ENCODE measurements at places on chromosomes 2 and 18.

DNA sequence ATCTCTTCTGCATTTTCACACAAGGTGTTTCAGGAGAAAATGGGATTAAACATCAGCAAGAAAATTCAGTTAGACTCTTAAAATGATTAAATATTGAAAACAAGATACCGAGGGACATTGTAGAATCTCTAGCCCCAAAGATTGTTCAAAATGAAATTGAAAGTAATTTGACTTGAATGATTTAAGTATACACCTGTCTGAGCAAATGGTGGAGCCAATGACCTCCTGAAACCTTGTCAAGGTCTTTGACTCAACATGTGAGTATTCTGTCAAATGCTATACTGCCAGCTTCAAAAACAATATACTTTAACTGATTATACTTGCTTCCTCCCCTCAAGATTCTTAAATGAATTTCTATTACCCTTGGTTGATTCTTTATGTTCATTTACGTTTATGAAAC, 411.0 kb downstream of the DCC start:
- DNase-seq = no peak

DNA sequence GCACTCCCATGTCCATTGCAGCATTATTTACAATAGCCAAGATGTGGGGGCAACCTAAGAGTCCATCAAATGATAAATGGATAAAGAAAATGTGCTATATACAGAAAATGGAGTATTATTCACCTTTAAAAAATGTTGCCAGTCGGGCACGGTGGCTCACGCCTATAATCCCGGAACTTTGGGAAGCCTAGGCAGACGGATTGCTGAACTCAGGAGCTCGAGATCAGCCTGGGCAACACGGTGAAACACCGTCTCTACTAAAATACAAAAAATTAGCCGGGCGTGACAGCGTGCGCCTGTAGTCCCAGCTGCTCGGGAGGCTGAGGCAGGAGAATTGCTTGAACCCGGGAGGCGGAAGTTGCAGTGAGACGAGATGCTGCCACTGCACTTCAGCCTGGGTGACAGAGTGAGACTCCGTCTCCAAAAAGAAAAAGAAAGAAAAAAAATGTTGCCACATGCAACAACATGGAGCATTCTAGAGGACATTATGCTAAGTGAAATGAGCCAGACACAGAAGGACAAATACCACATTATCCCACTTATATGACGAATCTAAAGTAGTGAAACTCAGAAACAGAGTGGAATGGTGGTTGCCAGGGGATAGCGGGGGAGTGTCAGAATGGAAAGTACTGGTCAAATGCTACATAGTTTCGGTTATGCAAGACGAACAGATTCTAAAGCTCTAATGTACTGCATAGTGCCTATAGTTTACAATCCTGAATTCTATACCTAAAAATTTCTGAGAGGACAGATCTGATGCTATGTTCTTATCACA, 1385.6 kb upstream of the TMEFF2 start:
- no peak for DNase-seq

- no peak for DNase-seq
Observed at GRCh38 chr2:190867212-190867611, 13.4 kb upstream of the GLS start.

DNA sequence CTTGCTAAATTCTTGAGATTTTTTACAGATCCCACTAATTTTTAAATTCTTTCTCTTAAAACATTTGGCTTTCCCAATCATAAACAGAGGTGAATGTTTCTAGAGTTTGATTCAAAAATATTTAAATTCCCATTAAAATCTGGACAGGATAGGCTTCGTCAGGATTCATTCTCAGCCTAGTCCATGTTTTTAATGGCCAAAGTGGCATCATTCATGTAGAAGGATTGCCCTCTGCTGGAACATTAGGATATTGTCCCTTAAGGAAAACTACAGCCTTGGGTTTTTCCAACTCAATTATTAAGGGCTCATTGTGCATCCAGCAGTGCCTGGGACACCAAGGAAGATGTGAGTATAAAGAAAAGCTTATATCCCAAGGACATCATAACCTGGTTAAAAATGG, 71.7 kb downstream of the TPGS2 start:
- DNase-seq = no peak

DNA sequence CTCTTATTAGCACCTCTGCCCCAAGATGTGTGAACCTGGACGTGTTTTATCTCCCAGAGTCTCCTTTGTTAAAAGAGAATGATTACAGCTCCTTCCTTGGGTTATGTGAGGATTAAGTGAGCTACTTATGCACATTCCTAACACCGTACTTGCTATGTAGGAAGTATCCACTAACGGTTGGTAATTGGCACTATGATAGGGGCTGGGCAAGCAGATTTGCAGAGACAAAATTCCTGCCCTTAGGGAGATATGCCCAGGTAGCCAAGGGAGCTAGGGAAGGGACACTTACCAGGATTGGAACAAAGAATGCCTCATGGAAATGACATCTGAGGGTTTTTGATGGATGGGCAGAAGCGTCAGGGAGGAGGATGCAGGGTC, 11.5 kb upstream of the ALPK2 start:
- no peak for DNase-seq

- no peak for DNase-seq
Observed at GRCh38 chr2:12514631-12515437, 201.9 kb upstream of the TRIB2 start.

DNA sequence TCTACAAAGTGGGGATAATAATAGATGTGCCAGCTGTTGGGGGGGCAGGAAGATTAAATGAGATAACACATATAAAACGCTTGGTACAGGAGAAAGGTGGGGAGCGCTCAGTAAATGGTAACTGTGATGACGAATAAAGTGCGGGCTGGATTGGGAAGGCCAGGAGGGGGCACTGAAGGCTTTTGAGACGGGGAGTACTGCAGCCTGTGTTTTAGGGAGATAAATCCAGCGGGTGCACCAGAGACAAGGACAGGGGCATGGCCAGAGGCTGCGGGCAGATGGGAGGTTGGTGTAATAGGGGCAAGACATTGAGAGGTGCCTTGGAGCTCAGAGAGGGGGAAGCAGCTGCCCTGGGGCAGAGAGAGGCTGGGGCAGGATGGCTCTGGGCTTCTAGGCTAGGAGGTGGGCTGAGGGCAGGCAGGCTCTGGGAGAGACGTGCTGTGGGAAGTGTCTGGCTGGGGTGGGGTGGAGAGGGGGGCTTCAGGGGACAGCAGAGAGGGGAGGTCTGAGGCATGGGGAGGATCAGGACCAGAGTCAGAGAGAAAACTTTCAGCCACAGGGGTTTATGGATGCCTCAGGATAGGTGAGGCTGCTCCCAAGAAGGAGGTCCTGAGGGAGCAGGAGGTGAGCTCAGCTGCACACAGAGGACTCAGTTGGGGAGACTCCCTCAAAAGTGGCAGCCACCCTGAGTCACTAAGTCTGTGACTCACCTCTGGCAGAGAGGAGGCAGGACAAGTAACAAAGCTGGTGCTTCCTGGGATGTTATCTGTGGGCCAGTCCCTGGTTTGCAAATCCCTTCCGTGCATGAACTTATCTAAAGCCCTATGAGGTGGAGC, 18.8 kb downstream of the TEX44 start:
- peak; percentile 39 for DNase-seq

DNA sequence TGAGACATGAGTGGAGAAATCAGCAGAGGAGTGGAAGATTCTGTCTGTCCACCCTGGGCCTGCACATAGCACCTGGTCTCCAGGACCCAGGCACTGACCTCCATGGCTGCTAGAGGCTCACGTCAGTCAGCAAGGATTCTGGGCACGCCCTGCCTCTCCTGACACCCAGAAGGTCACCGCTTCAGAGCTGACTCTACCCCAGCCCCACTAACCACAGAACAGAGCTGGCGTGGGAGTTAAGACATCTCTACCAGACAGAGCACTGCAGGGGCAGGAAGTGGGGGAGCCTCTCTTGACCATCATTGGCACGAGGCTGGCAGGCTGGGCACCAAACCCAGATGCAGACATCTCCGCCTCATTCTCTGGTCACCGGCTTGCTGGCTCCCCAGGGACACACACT, 3.0 kb downstream of the ADCY3 start:
- DNase-seq = no peak

GRCh38 chr2:240687045-240687740, 4.5 kb upstream of the AQP12A start:
- DNase-seq = no peak

GRCh38 chr2:13996527-13996926, 636.0 kb upstream of the LRATD1 start:
- no peak for DNase-seq

GRCh38 chr18:8229787-8230186, 379.4 kb upstream of the RAB12 start:
- DNase-seq = no peak

- DNase-seq = no peak
Observed at GRCh38 chr18:57715671-57716070, 87.4 kb downstream of the ATP8B1 start.

DNA sequence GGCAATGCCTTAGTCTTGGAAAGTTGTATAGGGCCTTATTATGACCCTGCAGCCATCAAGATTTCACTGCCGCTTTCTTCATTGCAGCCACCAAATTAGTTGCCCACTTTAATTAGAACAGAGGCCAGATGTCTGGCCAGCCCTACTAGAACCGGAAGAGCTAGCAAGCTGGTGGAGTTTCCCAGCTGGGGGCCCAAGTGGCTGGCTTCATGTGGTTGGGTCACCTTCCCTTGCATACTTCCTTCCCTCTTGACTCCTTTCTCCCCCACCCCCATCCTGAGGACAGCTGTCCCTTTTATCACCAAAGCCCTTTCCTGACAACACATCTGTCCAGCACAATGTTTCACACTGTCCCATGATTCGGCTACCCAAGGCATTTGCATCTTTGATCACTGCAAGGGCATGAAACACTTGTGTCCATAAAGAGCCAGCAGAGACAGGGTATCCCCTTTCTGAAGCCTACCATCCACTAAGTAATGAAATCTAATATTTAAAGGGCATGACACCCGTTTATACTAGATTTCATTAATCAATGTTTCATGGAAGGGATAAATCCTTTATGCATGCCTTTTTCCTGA, 187.2 kb downstream of the BCL11A start:
- no peak for DNase-seq

DNA sequence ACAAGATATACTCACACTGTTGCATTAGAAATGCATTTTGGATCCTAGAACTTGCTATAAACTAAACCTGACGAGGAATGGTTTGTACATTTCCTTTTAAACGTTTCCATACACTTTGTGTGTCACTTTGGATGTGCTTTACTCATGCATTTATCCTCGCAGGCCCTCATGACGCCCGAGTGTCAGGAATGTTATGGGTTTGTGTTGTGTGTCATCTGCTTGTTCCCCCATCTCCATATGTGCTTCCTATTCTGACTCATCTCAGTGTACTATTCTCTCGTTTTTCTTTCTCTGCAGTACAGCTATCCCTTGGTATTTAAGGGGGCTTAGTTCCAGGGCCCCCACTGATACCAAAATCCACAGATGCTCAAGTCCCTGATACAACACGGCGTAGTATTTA, 121.5 kb upstream of the RASGRP3 start:
- no peak for DNase-seq

DNA sequence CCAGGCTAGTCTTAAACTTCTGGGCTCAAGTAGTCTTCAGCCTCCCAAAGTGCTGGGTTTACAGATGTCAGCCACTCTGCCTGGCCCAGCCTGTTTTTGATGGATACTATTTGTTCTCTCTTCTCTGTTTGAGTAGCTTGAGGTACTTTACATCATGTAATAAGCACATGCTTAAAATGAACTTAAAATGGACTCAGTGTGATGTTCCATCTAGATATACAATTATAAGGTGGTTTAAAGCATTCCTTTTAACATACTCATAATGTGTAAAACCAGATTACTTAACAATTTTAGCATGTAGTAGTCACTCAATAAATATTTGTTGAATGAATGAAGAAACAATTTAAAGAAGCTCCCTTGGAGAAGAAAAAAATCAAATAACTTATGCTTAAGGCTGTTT, 9.6 kb downstream of the PTPRM start:
- no peak for DNase-seq

DNA sequence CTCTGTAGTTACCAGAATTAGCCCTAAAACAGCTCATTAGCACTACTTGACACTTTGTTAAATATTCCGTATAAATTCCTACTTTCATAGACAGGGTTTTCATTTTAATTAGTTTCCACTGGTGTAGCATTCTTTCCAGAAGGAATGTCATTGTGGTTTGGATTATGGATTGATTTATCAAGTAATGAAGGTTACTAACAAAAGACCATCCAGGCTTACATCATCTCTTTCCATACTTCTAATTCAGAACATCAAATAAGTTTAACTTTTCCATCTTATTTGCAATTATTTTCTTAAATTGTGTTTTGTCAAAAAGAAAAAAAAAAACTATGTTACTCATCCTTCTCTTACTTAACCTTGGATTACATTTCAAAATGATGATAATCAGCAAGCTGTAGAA, 231.8 kb upstream of the SPOPL start:
- no peak for DNase-seq

DNA sequence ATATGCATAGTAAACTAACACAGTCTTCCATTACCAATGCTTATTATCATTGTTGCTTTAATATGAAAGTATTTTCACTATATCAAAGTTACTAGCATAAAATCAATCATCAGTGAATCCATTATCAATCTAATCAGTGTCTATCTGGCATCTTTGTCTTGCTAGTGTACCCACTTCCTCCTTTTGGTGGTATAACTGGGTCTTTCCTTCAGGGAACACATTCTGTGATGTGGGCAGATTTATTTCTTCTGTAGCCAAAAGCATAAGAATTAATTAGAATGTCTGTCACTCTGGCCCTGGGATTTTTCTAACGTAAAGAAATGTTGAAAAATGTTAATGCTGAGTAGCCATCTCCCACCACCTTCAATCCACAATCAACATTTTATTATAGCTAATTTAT, 155.8 kb upstream of the VWC2L start:
- DNase-seq = no peak

Data from stimulated activated CD4-positive, alpha-beta T cell treated with anti-CD3 and anti-CD28 coated beads, Interleukin-12 subunit alpha, Interleukin-12 subunit beta, amount 100 ng/mL, for 24 hours (primary cell).